ENCODE measurements at places on chromosomes 16 and 17.
A peak's percentile ranks its signal among the peaks of the same experiment; 100 is the strongest.

DNA sequence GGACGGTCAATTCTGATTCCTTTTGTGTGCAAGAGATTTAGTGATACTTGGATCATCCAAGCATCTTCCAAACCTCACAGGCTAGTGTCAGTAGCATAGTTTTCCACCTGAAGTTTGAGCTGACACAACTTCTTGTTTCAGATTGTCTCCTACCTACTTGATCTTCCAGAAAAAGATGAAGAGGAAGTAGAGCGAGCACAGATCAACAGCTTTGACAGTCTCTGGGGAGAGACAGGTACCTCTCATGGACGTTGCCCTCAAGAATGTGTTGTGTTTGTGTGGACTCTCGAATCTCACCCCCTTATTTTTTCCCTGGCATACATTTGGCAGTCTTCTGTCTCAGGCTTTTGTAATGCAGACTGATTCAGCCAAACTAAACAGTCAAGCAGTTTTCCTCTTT, 47.4 kb downstream of the CYB561 start:
- DNase-seq = no peak

DNA sequence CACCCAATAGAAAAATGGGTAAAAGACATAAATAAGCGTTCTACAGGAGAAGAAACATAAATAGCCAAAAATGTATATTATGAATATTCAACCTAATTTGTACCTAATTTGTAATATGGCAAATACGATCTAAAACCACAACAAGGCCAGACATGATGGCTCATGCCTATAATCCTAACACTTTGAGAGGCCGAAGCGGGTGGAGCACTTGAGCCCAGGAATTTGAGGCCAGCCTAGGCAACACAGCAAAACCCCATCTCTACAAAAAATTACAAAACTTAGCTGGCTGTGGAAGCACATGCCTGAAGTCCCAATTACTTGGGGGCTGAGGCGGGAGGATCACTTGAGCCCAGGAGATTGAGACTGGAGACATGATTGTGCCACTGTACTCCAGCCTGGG, 30.1 kb downstream of the CRLF3 start:
- DNase-seq = no peak

DNA sequence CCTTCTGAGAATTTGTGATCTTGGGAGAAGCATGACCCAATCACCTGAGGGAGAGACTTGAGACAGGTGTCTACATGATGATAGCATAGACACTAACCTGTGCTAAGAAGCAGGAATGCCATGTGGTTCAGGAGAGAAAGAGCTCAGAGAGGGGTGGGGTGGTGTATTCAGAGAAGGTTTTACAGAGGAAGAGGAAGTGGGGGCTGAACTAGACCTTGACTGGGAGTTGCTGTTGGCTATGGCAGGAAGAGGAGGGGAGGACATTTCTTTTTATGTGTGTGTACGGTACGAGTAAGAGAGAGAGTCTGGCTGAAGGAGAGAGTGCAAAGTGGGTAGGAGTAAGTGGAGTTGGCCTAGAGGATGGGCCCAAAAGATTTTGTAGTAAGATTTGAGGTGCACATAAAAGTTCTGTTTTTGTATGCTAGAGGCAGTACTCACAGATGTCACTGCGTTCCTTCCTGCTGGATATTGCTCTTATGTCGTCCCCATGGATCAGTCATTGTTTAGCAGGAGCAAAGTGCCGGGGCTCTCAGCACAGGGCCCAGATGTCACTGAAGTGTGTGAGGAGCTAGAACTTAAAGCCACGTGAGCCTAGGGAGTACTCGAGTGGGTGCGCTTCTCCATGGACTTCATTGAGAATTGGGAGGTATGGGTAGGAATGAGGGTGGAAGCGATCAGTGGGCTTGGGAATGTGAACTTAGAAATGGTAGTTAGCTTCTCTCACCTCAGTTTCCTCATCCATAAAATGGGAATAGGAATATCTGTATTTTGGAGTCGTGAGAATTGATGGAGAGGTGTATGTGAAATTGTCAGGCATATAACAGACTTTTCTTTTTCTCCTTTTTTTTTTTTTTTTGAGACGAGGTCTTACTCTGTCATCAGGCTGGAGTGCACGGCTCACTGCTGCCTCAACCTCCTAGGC, 22.1 kb downstream of the SLC7A6 start:
- DNase-seq = no peak

DNA sequence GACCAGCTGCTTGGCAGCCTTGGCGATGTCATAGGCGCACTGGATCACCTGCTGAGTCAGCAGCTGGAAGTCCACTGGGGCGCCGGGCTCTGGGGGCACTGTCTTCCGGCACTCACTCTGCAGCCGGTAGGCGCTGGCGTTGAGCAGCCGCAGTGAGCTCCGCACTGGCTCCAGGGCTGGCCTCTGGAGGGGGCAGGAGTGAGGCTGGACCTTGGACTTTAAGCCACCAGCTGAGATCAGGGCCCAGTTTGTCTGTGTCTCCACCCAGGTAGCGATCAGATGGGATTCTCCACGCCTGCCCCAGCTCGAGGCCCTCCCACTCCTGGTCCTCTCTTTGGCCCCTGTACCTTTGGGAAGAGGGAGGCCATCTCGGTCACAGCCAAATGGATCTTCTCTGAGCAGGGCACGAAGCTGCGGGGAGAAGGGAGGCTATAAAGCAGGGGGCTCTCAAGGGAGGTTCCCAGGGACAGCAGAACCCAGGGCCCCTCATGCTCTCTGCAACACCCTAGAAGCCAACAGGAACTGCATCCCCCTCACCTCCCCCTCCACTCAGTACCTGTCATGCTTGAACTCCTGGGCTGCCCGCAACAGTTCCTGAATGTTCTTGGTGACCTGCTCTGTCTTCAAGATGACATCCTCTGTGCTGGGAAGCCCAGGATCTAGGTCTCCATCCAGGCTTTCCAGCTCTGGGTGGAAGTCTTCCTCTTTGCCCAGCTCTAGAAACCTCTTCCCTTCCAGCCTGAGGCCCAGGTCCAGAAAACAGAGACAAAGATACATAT, 6.4 kb downstream of the TP53I13 start:
- DNase-seq = no peak

DNA sequence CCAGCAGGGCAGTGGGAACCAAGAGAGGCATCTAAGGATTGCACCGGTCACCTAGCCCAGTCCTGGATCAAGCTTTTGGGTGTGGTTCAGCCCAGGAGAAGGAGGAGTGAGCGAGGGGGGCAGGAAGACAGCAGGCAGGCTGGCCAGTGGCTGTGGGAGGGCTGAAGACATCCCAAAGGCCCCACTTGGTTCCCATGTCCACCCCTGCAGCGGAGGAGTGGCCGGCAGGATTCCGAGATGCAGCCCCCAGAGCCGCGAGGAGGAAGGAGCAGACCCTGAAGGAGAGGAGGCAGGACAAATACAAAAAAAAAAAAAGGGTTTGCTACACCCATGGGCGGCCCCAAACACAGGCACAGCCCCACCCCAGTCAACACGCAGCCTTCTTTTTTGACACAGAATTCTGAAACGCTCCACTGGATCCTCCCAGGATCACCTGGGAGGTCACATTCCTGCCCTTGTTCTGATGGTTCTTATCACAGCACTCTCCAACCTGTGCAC, 1.1 kb upstream of the SLC47A2 start:
- DNase-seq = no peak

DNA sequence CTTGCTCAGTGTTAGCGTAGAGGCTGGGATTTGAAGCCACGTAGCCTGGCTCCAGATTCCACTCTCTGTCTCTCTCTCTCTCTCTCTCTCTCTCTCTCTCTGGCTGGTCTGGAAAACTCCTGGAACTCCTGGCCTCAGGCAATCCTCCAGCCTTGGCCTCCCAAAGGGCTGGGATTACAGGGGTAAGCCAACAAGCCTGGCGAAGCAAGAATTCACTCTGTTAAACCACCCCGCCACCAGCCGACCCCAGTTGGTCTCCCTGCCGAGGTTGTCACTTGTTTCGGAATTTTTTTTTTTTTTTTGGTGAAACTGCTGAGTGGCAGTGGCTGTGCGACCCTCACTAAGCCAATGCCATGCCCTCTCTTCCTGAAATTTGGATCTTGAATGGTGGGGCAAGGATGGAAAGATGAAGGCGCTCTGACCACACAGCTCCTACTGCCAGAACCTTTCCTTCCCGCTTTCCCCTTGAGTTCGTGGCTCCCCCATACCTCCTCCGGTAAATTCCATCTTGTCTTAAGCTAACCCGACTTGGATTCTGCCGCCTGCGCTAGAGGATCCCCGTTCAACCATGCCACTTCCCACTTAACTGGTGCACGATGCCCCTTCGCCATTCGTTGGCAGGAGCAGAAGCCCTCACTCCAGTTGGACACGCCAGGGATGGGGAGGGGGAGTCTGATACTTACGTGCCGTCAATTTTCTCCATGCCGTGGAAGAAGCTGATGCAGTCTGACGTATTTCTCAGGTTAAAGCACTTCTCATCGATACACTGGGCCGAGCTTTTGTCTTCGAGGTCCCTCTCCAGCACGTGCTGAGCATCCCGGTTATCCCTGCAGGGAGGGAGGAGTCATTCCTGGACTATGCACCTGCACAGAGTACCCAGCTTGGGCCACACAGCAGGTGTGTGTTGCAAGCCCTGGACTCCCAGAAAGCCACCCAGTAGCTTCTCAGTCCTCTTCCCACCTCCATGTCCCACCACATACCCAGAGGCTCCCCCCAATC, 13.1 kb downstream of the TEKT5 start:
- no peak for DNase-seq

GRCh38 chr17:58421711-58422110, 4.4 kb upstream of the RNF43 start:
- DNase-seq = no peak

- DNase-seq = no peak
Observed at GRCh38 chr16:84463221-84463620, 41.2 kb downstream of the MEAK7 start.

DNA sequence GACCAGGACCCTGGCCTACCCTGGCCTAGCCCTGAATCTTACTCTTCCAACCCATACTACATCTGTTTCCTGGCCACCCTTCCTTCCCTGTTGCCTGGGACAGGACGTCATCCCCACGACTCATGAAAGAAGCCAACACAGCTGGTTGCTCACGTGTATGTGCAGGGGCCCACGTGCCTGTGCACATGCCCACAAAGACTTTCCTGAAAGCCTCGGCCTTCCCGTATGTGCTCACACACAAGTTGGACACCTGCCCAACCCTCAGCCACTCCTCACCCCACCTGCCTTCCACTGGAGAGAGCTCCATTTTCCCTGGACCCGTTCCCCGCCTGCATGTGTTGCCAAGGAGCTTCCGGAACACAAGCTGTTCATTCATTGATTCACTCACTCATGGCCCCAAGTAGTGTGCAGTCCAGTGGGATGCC, 7.0 kb downstream of the PLXDC1 start:
- DNase-seq = peak; percentile 30

DNA sequence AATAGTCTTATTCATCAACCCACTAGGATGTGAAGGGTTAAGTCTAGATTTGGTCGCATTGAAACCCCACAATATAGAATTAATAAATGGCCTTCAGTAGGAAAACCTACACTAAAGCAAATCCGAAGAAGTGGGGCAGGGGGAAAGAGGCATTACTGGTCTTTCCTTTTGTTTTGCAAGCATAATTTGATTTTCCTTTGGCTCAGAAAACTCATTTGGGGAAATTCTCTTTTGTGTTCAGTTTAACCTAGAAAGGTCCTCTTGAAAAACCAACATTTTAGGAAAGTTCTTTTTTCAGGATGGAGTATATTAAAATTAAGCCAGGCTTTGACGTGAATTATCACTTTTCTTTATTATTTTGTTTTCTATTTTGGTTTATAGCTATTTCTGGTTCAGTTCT, 31.7 kb downstream of the ERCC4 start:
- DNase-seq = no peak

DNA sequence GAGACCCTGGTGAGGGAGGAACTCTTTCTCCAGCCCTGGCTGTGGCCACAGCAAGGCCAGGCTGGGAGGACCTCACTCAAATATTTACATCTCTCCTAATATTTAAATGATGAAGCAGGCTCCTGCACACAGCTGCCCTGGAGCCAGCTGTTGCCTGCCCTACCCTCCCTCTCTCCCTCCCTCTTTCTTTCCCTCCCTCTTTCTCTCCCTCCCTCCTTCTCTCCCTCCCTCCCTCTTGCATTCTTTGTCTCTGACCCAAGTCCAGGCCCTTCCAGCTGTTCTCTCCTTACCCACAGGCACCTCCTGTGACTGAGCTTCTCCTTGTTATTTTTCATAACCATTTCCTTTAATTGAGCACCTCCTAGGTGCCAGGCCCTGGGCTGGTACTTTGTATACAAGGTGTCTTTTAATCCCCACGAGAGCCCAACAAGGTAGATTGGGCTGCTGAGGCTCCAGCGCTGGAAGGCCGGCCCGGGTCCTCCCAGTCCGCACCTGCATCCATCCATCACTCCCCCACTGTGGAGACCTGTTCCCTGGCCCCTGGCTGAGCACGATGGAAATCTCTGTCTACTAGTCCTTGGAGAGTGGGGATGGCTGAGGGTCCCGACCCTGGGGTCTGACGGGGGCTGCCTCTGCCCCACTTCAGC, 242.3 kb downstream of the SEC14L1 start:
- no peak for DNase-seq

- DNase-seq = no peak
Observed at GRCh38 chr16:88439706-88440105, 13.4 kb upstream of the ZFPM1 start.

GRCh38 chr16:28923652-28924398, 1.2 kb downstream of the RABEP2 start:
- DNase-seq = no peak

- DNase-seq = no peak
Observed at GRCh38 chr16:73113336-73113735, 65.4 kb upstream of the ZFHX3 start.

DNA sequence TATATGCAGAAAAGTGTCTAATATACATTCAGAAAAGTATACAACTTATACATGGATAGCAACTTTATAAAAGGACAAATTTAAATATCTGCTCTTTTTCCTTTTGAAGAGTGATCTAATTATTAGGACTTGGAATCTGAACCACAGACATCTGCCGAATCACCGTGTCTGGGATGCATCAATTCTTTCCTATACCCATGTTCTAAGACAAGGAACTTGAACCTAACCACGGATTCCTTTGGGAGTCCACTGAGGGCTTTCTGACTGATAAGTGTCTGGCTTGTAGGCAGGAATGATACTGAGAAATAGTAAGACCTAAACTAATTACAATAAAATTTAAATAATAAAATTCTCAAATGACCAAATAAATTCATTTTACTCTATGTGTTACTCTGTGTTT, 54.2 kb downstream of the NDEL1 start:
- no peak for DNase-seq

- DNase-seq = no peak
Observed at GRCh38 chr17:7818746-7819645, 15.0 kb upstream of the KDM6B start.

- DNase-seq = no peak
Observed at GRCh38 chr16:89907055-89907814, 11.4 kb upstream of the MC1R start.

GRCh38 chr17:13544292-13544691, 57.4 kb downstream of the HS3ST3A1 start:
- DNase-seq = no peak

Data from esophagus squamous epithelium (tissue), 5 donors.